ENCODE measurements at places on chromosomes 12 and 14.

DNA sequence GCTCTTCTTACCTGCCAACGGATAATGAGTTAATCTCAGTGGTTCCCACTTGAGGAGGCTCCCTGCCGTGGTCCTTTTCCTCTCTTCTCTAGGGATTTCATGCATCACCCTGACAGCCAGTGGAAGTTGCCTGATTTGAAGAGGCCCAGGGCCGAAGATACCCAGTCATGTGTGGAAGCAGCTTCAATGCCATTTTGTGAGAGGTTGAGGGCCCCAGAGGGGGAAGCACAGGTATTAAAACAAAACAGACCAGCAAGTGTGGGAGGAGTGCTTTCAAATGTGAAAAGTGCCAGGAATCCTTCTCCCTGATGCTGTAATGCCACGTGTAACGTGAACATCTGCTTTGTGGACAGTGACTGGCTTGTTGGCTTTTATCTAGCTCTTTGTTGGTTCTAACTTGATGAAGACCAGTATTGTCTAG is 1.5 kb downstream of the TCP11L2 start:
- no peak for DNase-seq

DNA sequence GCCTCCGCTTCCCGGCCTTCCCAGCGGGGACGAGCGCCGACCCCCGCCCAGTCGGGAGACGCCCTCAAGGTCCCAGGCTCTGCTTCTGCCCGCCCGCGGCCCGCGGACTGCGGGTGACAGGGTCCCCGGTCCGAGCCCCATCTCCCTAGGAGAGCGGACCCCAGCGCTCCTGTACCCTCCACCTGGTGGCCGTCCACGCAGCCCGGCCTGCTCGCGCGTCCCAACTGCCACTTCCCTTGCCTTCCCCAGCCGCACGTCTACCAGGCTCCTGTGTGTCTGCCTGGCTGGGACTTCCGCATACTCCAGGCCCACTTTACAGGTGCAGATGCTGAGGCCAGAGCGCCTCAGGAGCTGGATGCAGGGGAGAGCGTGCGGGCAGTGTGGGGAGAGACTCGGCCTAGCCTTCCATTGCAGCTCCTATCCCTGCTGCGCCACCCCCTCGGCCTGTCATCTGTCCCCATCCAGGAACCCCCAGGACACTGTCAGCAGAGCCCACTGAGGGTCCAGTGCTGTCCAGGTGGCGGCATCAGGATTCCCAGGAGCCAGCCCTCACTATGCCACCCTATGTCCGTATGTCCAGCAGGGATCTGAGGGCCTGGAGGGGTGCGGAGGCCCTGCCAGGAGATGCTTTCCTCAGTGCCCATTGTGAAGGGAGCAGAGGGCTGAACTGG is 8.0 kb upstream of the ANKRD9 start:
- peak; percentile 68 for DNase-seq

DNA sequence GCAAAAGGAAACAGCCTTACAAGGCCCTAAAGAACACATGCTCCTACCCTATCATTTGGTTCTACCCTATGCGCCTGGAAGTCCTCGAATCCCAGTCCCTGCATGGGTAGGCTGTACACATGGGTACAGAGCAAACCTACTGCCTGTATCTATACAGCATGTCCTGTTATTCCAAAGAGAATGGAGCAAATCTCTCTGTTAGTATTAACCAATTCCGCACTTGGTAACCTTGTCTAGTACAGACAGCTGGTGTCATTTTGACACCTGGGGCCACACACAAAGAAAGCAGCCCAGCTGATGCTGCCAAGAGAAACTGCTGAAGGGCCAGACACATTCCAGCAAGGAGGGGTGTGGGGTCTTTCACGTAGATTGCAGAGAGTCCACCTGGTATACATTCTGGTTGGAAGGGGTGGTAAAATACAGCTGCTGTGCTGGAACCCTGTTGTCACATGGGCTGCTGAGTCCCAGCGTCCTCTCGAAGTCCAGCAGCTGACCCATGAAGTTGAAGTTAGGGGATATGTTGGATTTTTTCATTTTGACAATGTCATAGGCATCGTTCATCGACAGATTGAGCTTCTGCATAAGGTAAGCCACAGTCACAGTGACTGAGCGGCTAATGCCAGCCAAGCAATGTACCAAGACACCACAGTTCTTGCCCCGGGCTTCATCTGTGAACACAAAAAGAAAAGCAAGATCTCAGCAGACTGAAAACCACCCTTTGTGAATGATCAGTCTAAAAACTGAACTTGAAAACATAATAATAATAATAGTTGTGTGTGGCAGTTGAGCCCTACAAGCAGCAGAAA is 3.2 kb downstream of the DUSP6 start:
- DNase-seq: no peak

DNA sequence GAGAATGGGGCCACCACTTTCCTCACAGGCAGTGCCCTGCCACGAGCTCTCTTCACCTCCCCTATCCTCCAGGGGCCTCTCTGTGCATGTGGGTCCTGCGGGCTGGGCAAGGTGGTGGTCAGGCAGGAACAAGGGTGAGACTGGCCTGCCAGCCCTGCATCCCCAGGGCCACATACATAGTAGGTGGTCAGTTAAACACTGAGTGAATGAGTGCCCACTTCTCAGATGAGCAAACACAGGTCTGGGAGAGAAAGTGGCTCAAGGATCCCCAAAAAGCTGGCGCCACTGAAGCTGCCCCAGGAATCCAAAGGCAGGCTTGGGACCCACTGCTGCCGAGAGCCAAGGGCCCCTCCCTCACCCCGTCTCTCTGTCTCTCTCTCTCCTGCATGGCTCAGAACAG is 51.1 kb downstream of the CCNK start:
- DNase-seq: no peak

GRCh38 chr12:989051-989450 is 2.0 kb upstream of the ERC1 start:
- no peak for DNase-seq

DNA sequence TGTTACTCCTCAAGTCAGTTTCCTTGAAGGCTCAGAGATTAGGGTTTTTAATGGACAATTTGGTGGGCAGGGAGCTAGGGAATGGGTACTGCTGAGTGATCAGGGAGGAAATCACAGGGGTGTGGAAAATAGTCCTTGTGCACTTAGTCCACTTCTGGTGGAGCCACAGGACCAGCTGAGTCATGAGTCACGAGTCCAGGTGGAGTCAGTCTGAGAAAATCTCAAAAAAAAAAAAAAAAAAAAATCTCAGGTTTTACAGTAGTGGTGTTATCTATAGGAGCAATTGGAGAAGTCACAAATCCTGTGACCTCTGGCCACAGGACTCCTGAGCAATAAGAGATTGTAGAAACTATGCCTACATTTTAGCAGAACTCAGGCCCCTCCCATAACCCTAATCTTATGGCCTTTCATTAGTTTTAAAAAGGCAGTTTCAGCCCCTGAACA is 28.2 kb upstream of the AMN1 start:
- no peak for DNase-seq

GRCh38 chr12:113299619-113300237 is 35.2 kb downstream of the SLC8B1 start:
- DNase-seq: peak; percentile 84

DNA sequence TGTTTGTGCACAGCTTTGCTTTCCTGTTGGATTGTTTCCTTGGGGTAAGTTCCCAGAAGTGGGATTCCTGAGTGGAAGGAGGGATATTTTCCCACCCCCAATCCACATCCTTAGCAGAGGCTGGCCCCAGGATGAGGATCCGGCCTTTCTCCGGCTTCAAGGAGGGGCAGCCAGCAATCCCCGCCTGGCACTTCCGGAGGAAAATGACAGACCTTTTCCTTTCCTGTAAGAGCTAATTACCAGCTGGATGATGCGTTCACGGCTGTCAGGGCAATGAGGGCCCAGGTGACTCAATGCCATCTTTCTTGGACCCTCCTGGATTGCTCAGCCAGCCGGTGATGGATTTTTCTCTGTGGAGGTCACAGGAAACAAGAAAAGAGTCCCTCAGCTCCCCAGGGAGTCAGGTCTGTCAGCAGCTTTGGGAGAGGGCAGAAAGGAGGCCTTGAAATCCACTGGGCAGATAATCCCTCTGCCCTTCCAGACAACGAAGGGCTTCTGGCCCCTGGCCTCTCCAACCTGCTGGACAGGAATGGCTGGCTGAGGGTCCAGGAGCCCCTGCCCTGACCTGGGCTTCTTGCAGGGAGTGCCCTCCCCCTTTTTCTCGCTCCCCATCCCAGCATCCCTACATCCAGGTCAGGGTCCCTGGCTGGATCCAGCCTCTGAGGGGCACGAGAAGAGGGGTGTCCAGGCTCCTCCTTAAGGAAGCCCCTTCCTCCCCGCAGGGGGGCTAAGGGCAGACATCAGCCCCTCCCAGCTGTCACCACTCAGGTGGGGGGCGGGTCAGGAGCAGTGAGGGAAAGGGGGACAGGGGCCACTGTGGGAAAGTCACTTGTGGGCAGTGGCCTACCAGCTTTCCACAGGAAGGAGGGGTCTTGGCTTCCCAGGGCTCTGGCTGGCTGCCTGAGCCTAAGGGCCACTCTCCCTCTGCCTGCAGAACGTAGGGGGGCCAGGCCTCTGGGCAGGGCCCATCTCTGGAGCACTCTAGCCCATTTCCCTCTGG is 16.1 kb upstream of the CCDC85C start:
- peak; percentile 59 for DNase-seq

DNA sequence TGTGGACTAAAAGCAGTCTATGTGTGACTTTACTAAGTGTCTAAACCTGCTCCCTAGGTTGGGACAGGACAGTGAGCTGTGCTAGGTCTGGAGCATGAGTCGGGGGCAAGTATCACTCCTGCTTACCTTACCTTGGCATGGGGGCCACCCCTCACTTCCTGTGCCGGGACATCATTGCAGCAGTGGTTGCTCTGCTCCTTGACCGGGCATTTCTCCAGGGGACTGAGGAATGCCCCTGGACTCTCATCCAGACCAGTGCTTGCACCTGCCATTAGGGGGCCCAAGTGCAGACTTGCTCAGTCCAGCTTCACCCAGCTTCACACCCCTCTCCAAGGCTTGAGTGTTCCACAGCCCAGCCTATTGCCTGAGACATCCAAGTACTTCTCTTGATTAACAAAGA is 84.7 kb upstream of the NELL2 start:
- no peak for DNase-seq

- no peak for DNase-seq
Observed at GRCh38 chr12:2877953-2878732, 1.1 kb downstream of the RHNO1 start.

- no peak for DNase-seq
Observed at GRCh38 chr12:28963554-28963953, 185.5 kb upstream of the FAR2 start.

GRCh38 chr14:64760146-64760755 is 56.0 kb downstream of the PLEKHG3 start:
- peak; percentile 86 for DNase-seq

- DNase-seq: peak; percentile 90
Observed at GRCh38 chr14:60249321-60250256, 568 bp downstream of the PPM1A start.

DNA sequence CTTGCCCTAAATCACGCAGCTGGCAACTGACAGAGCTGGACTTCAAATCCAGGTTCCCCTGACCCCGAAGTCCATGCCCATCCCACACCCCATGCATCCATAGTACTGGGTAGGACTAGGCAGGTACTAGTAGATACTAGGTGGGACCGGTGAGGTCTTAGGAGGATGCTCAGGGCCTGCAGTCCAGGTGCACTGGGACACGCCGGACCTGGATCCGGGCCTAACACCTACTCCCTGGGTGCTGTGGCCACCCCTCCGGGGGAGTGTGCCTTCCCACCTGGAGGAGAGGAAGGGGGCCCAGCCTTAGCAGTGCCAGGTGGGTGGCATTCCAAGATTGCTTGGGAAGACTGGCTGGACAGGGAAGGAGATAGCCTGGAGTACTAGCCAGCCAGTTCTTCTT is 64.8 kb downstream of the CACNA1C start:
- DNase-seq: no peak

- no peak for DNase-seq
Observed at GRCh38 chr12:58847901-58848600, 72.3 kb downstream of the LRIG3 start.

DNA sequence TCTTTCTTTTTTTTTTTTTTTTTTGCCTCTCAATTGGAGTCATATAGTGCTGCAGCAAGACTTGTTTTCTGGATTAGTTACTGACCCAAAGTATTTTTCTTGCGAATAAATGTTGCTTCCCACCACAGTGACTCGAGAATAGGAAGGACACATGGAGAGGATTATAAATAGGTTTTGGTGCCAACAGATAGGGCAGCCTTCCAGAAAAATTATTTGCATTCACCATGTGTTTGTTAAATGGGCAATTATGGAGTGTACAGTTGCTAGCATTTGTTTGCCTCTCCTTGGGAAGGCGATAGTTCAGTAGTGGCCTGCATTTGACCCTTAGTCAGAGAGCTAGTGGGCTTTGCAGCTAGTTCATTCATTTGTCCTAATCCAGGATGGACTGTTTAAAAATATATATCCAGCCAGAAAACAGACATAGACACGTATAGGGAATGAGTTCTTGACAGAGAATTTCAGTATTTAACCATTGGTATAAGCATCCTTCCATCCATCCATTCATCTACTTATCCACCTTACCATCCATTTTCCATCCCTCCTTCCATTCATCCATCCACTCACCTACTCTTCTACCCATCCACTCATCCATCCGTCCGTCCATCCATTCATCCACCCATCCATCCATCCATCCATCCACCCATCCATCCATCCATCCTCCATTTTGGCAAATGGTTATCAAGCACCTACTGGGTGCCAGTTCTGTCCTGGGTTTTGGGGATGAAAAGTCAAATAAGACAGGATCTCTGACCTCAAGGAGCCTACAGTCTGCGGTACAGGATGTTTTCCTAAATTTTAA is 67.5 kb downstream of the CHST11 start:
- DNase-seq: no peak

- no peak for DNase-seq
Observed at GRCh38 chr12:12721814-12722434, 4.8 kb downstream of the CDKN1B start.

- DNase-seq: no peak
Observed at GRCh38 chr12:113260636-113261300, 39.5 kb downstream of the TPCN1 start.

- no peak for DNase-seq
Observed at GRCh38 chr12:132345126-132345525, 15.7 kb upstream of the GALNT9 start.

DNA sequence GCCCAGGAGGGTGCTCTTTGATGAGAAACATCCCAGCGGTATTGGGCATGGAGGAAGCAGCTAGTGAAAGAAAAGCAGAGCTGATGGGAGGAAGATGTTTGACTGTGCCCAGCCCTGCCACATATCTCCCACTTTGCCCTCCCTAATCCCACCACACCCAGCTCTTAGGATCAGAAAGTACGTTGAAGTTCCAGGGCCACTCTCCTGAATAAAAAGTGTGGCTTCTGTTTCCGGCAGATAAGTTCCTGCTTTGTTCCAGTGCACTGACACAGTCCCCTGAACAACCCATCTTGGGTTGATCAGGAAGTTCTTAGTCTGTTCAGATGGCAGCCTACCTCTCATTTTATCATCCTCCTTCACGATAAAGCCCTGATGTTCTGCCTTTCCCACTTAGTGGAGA is 16.5 kb downstream of the TPCN1 start:
- no peak for DNase-seq

All from Right ventricle myocardium inferior (tissue), 1 donor.